ENCODE measurements at places on chromosomes 5 and 9.

DNA sequence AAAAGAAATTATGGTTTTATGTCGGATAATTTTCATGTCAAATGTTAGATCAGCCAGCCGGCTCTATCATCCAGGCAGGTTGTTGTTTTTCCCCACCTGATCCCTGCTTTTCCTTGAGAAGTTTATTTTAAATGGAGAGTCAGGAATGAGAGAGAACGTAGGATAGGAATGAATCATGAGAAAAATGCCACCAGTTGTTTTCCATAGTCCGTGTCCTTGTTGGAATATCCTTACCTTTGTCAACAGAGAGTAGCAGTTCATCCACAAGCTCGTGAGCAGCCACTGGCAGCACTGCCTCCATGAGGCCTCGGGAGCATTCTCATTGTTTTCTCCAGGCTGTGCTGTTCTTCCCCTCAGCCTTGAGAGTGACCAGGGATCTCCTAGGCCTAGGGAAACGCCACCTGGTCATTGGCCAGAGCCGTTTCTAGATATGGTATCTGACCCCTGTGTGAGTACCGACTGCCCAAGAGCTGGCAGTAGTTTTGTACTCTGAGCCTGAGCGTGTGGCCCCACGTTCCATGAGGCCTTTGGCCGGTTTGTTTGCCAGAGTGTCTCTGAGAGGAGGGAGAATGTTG is 293.3 kb downstream of the FANCC start:
- no peak for DNase-seq

DNA sequence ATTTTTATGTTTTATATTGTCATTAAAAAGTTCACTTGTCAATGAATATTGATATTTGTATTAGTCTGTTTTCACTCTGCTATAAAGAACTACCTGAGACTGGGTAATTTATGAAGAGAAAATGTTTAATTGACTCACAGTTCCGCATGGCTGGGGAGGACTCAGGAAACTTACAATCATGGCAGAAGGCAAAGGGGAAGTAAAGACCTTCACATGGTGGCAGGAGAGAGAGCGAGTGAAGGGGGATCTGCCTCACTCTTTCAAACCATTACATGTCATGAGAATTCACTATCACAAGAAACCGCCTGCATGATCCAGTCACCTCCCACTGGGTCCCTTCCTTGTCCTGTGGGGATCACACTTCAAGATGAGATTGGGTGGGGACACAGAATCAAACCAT is 27.4 kb downstream of the SRD5A1 start:
- no peak for DNase-seq

DNA sequence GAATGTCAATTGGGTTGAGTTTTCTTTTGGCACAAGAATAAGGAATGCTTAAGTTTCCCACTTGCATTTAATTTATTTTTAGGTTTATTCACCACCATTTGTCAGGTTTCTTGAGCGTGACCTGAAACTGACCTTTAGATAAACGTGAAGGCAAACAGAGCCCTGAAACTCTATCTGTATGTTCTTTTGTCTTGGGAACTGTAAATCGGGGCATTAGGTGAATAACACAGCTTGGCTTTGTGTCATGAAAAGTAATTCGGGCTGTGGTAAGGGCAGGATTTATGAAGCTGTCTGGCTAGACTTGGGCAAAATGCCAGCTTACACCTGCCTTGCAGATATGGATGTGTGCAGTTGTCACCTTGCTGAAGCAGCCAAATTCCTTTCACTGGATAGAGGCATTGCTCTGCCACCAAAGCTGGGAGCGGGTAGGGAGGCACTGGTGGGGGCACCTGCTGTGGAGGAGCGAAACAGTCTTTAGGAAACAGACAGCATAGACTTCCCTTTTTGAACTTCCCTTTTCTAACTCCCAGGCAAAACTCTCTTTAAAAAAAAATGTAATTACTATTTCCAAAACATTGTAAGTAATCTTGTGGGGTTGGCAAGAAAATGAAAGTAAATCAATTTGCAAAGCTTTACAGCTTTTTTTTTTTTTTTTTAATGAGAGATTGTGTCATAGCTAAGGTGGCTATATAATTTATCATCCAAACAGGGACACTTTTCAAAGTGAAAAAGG is 545.2 kb downstream of the CSNK1G3 start:
- no peak for DNase-seq

- DNase-seq: no peak
These were observed 3.7 kb upstream of the STXBP1 start for GRCh38 chr9:127608104-127608966.

GRCh38 chr5:124570285-124571035 is 176.0 kb downstream of the ZNF608 start:
- DNase-seq: no peak

GRCh38 chr5:115022303-115022702 is 147.4 kb downstream of the TRIM36 start:
- no peak for DNase-seq

GRCh38 chr9:99069075-99069474 is 35.8 kb upstream of the TGFBR1 start:
- DNase-seq: no peak

DNA sequence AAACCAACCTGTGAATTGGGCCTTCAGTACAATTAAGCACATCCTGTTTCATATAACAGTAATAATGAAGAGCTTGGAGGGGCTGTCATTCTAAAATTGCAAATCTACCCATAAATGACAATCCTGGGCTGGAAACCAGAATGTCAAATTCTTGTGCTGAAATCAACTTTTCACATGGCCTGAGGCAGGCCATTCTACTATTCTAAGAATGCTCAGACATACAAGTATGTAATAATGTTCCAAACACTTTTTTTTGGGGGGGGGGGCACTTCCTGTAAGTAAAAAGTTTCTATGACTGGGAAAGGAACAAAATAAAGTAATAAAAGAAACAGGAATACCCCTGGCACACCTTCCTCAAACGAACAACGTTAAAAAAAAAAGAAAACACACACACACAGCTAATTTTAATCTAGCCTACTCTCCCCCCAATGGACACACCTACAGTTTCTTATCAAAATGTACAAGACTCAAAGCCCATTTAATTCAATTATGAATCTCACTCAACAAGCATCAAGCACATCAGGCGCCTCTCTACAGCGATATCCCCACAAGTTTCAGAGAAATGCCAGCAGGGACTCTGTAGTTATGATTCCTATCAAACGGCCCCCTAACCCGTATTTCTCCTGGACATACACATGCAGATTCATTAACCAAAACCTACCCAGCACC is 1.4 kb downstream of the ETF1 start:
- DNase-seq: no peak

DNA sequence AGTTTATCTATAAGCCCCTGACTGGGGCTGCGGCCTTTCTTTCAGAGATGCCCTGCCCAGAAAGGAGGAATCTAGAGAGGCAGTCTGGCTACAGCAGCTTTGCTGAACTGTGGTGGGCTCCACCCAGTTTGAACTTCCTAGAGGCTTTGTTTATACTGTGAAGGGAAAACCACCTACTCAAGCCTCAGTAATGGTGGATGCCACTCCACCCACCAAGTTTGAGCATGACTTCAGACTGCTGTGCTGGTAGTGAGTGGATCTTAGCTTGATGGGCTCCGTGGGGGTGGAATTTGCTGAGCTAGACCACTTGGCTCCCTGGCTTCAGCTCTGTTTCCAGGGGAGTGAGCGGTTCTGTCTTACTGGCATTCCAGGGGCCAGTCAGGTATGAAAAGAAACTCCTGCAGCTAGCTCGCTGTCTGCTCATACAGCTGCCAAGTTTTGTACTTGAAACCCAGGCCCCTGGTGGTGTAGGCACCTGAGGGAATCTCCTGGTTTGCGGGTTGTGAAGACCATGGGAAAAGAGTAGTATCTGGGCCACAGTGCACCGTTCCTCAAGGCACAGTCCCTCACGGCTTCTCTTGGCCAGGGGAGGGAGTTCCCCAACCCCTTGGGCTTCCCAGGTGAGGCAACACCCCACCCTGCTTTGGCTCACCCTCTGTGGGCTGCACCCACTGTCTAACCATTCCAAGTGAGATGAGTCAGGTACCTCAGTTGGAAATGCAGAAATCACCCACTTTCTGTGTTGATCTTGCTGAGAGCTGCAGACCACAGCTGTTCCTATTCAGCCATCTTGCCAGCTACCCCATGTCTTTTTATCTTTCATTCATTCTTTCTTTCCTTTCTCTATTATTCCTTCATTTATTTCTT is 211.8 kb upstream of the C9orf72 start:
- DNase-seq: no peak

GRCh38 chr9:135674977-135675376 is 11.9 kb downstream of the LCN9 start:
- DNase-seq: no peak

DNA sequence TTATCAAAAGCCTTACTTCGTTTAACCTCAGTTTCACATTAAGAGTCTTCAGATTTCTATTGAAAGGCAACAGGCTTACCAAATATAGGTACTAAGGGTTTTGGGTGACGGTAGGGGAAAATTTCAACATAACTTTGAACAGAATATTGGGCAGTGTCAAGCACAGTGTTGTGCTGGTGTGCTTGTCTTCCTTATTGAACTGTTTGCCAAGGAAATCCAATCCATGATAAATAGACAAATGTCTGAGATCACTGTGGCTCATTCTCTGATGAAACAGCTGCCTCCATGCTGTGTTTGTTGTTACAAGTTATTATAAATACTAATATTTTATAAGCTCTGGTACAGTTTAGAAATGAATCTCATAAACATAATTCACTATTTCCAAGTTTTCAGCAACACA is 730.1 kb downstream of the NR2F1-AS1 start:
- no peak for DNase-seq

- no peak for DNase-seq
These were observed 385.2 kb upstream of the KLF4 start for GRCh38 chr9:107874591-107875369.

DNA sequence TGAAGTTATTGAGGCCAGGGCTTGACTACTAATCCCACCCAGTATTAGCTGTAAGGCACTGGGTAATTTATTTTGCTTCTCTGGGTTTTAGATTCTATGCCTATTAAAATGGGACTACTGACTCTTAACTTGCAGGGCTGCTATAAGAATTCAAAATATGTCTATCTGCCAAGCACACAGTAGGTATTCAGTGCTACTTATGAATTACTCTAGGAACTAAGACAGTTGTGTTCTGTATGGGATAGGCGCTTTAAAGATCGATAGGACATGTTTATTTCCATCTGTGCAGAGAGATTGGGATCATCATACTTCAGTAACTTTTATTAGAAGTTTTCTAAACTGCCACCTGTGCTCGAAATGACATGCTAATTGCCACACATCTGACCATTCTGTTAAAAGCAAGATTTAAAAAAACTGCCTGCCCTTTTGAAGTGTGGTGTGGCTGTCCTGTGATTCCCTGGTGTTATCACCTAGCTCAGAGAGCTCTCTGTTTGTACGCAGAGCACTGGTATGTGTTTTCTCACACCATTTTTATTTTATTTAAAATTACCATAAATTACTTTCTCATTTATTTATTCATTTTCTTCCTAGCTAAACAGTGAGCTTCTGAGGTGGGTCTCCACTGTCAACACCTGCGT is 58.7 kb downstream of the FYB1 start:
- no peak for DNase-seq

DNA sequence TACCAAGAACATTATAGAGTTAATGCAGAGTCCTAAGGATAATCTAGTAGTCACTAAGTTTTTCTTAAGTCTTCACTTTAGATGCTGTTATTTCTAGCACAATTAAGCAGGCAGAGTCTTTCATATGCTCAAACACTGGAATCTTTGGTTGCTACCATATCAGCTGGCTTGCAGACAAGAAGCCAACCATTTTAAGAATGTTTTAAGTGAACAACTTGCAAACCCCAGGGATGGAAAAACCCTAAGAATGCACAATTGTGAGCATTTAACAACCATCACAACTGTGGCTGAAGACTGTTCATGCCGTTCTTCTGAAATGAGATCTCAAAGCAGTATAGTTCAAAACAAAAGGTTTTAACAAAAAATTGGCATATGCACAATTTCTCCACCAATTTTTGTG is 55.1 kb downstream of the CSNK1A1 start:
- no peak for DNase-seq

DNA sequence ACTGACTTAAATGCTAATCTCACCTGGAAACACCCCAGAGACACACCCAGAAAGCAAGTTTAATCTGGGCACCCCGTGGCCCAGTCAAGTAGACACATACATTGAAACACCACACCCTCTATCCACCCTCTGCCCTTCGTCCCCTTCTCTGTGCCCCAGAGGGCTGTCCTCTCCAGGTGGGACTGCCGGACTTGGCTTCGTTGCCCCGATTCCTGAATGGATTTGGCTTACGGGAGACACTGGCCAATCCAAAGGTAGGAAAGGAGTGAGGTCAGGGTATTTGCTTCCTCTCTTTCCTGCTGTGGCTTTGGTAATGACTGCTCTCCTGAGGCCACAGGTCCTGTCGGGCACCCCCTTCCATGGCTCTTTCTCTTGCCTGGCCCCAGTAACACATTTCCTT is 25.2 kb upstream of the COL27A1 start:
- DNase-seq: no peak

GRCh38 chr5:68484307-68485068 is 268.9 kb downstream of the PIK3R1 start:
- DNase-seq: peak; percentile 86

GRCh38 chr5:124730381-124730780 is 16.1 kb downstream of the ZNF608 start:
- DNase-seq: no peak

GRCh38 chr9:129256959-129257713 is 79.1 kb upstream of the IER5L start:
- DNase-seq: no peak

DNA sequence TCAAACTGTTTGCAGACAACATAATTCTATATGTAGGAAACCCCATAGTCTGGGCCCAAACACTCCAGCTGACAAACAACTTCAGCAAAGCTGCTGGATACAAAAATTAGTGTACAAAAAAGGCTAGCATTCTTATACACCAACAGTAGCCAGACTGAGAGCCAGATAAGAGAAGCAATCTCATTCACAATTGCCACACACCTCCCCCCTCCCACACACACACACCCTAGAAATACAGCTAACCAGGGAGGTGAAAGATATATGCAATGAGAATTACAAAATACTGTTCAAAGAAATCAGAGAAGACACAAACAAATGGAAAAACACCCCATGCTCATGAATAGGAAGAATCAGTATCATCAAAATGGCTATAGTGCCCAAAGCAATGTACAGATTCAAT is 9.0 kb downstream of the MTREX start:
- DNase-seq: no peak

GRCh38 chr5:7794311-7794710 is 56.6 kb downstream of the CFAP90 start:
- DNase-seq: no peak

Data from AG09319 (cell line).